NCI-H774 (cell line): ENCODE measurements at places on chromosomes 5 and 9.

- no peak for DNase-seq
Observed at GRCh38 chr5:60805463-60805862, 38.6 kb downstream of the ELOVL7 start.

DNA sequence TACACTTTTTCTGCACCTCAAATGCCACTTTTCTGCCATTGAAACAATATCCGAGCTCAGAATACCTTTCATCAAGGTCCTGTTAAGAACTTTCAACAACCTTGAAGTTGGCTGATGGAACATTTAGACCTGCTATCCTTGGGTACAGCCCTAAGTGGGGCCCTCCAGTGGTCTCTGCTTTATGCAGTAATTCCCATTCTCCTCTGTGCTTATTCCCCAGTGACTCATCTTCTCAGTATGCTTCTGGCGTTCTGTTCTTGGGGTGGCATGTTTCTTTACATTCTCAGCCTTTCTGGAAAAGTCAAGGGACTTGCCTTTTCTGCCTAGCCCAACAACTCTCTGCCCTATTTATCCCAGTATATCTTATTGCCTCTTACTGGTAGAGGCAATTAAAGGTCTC lies 7.1 kb downstream of the ANP32B start:
- no peak for DNase-seq

DNA sequence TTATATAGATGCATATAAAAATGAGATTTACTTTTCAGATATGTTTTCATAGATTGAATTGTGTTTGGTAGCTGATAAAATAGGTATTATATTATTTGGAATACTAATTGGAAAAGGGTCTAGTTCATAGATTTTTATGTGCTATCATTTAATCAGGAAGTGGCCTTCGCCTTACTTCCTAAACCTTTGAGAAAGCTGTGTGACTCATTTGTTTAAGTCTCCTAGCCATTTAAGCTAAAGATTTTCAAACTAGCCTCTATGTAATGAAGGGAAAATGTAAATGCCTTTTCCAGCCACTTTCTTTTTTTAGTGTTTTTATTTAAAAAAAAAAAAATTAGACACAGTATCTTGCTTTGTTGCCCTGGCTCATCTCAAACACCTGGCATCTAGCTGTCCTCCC lies 97.5 kb downstream of the DMXL1 start:
- DNase-seq = no peak

DNA sequence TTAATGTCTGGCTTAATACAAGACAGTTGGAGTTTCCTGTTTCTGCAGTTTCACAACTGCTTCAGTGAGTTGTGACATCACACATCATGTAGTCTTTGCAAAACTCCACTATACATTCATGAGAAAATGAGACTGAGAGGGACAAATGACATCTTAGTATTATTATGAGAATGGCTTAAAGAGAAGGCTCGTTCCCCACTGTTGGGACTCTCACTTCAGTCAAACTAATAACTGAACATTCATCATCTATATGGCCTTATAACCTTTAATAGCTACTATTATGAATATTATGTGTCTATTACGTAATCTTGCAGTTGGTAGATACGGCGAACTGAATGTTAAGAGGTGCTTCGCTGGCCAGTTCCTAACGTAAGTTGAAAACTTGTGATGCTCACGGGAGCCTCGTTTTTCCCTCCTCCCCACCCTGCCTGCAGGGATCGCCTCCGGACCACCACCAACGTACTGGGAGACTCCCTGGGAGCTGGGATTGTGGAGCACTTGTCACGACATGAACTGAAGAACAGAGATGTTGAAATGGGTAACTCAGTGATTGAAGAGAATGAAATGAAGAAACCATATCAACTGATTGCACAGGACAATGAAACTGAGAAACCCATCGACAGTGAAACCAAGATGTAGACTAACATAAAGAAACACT lies 79.4 kb downstream of the SLC1A3 start:
- DNase-seq = no peak

GRCh38 chr9:137365056-137365455 lies 57.9 kb downstream of the EXD3 start:
- no peak for DNase-seq
